Fibroblast of lung (primary cell): ENCODE measurements at places on chromosomes 12 and 14. TPM values are rescaled to one million over a fixed set of nuclear protein-coding genes. Genes with fewer than 3 reads are reported as not detected.

DNA sequence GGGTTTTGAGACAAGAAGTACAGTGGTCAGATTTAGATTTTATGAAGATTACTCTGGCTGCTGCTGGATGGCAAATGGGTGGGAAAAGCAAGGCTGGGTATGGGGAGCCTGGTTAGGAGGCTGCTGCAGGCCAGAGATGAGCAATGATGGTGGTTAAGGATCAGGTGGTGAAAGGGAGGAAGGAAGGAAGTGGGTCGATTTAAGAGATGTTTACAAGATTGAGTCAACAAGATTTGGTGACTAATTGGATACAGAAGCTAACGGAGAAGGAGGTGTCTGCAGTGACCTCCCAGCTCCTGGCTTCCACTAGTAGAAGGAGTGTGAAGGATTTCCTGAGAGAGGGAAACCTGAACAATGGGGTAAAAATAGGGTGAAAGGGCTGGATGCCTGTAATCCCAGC is 18.7 kb downstream of the NOS1 start:
- DNase-seq = no peak

GRCh38 chr12:43980627-43981191 is 144.8 kb downstream of the TMEM117 start:
- DNase-seq = no peak

DNA sequence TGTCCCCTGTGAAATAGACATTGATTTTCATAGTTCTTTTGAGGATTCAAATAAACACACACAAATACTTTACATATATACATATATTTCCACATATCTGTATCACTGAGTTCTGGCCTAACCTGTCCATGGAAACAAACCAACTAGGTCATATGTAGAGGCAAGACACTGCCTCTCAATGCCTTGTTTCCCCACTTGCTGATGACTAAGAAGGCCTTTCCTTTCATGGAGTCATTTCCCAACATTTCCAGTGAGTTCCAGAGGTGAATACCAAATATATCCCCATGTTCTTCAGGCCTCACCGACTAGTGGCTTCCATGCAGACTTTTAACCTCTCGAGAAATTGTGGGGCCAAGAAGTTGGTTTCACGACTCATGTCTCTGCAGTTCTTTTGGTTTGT is 120.8 kb downstream of the DNAI7 start:
- no peak for DNase-seq

- peak; percentile 46 for DNase-seq
Observed at GRCh38 chr14:52563120-52563519, 10.5 kb downstream of the GPR137C start.

- no peak for DNase-seq
Observed at GRCh38 chr14:36757734-36758601, 96.3 kb downstream of the PAX9 start.

DNA sequence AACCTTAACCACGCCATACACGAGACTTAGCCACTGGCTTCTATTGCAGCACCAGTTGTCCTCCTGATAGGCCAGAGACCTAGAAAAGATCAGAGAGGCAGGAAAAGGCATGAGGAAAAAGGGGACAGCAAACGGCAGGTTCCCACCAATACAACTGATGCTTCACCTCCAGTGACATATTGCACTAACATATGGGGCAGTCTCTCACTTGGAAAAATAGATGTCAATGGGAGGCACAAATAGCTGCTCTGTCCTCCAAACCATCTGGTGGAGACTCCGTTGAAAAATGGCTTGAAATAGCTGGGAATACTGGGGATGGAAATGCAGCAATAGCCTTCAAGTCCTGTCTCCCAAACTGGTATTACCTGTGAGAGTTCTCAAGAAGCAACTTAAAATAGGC is 20.3 kb downstream of the SLC8A3 start:
- no peak for DNase-seq

DNA sequence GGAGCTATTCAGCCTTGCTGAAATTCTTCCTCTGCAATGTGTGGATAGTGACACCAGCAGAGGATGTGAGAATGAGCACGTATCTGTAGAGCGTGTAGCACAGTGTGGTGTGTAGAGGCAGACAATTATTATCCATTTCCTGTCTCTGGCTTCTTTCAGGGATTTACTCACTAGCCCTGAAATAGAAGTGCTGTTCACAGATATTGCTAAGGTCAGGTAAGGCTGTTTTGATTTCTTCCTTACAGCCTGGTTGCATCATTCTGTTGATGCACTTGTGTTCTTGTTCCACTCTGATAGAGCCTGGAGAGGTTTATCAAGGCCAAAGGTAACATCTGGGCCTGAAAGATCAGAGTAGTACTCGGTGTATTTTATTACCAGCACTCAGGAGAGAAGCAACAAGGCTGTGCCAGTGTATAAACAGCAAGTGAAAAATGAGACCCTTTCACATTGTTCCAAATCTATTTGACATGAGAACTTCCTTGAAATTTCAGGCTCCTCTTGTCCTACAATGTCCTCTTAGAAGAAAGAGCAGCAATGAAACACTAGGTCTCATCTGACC is 16.7 kb downstream of the ARG2 start:
- peak; percentile 27 for DNase-seq

- DNase-seq = peak; percentile 53
Observed at GRCh38 chr12:95918194-95918993, 24.0 kb downstream of the CCDC38 start.

GRCh38 chr12:2739832-2740641 is 54.7 kb upstream of the FKBP4 start:
- peak; percentile 50 for DNase-seq

GRCh38 chr12:117279606-117280005 is 81.8 kb downstream of the NOS1 start:
- no peak for DNase-seq

- no peak for DNase-seq
Observed at GRCh38 chr12:127024791-127025190, 1242.2 kb upstream of the TMEM132C start.

- peak; percentile 72 for DNase-seq
Observed at GRCh38 chr12:123034865-123035264, 54.4 kb downstream of the ARL6IP4 start.

DNA sequence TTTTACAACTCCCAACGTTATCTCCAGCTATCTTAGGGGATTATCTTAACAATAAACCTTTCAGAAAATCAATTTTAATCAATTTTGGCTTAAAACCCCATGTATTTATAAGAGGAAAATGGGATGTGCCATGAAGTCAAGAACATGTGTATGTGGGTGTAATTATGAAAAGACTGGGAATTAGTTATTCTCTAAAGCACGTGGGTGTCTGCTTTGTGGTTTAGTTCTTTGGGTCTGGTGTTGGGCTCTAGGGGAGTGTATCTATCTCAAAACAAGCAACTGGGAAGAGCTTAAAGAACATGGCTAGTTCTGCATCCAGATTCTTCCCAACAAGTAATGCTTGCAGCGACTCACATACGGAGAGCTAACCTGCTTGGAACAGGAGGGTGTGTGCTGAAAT is 40.1 kb upstream of the MAX start:
- DNase-seq = no peak

- no peak for DNase-seq
Observed at GRCh38 chr12:72139411-72139810, 132.8 kb upstream of the TRHDE start.

- DNase-seq = no peak
Observed at GRCh38 chr12:55934773-55935172, 3.8 kb downstream of the DGKA start.

GRCh38 chr14:23568600-23569331 is 1.2 kb upstream of the AP1G2 start:
- no peak for DNase-seq

GRCh38 chr14:100042286-100042685 is 22.9 kb upstream of the EVL start:
- no peak for DNase-seq

DNA sequence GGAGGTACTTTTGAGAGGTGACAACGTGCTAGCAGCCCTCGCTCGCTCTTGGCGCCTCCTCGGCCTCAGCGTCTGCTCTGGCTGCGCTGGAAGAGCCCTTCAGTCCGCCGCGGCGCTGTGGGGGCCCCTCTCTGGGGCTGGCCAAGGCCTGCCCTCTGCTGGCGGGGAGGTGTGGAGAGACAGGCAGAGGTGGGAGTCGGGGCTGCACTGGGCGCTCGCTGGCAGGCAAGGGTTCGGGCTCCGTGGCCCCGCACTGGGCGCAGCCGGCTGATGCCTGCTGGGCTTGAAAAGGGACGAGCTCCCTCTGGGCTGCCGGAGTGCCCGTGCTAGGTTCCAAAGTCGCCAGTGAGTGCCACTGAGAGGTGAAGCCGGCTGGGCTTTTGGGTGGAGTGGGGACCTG is 580.0 kb downstream of the DIO2 start:
- no peak for DNase-seq

DNA sequence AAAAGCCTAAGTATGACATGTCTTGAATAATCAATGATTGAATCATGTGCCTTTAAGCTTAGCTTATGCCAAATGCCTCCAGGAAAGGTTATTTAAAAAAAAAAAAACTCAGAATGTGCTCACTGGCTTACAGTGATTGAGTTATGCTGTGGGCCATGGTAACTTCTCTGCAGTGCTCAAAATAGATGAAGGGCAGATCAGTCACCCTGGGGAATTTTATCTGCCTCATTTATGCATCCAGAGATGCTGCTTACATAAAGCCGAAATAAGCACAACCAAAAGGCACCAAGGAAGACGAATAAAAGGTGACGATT is 118.7 kb upstream of the MDM1 start:
- no peak for DNase-seq

DNA sequence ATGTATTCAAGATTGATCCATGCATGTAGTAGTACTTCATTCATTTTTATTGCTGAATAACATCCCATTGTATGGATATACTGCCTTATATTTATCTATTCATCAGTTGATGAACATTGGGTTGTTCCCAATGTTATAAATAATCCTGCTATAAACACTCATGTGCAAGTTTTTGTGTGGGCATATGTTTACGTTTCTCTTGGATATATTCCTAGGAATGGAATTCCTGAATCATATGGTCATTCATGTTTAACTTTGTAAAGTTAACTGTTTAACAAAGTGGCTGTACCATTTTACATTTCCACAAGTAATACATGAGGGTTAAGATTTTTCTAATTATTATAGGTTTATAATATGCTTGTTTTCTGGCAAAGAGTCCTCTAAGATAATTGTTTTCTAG is 1568.2 kb upstream of the SEL1L start:
- DNase-seq = peak; percentile 37

- DNase-seq = no peak
Observed at GRCh38 chr12:67634303-67634761, 14.2 kb upstream of the DYRK2 start.

DNA sequence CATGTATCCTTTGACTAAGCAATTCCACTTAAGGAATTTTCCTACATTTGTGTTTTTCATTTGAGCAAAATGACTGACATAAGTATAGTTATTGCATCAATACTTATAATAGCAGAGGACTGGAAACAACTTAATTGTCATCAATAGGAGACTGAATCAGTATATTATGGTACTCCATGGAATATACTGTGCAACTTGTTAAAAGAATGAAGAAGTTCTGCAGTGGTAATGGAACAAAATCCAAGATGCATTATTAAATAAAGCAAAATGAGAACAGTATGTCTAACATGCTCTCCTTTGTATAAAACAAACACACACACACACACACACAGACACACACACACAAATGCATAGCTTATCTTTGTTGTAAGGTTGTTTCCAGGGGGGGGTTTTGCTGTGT is 303.1 kb downstream of the RAD51B start:
- DNase-seq = no peak

DNA sequence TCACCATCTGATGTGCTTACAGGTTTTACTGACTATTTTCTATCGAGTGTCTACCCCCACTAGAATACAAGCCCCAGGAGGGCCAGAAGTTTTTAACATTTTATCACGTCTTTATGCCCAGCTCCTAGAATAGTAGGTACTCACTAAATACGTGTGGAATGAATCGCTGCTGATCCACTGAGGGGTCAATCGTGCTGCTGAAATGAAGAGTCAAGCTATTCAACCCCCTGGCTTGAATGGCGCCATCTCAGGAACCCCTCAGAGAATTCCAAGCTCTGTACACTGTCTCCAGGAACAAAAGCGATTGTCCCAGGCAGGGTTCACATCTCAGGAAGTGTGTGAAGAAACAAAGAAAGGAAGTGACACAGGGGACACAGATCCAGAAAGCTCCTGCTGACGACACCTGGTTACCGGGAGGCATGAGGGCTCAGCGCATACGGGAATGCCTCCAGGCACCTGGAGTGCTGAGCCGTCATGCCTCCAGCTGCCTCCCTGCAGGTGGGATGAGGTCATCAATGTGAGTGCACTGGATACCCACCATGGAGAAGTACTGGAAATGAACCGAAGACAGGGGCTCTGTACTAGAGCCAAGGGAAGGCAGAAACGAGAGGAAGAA is 45.6 kb downstream of the PITPNM2 start:
- no peak for DNase-seq

- DNase-seq = no peak
Observed at GRCh38 chr14:99945732-99946651, 119.2 kb upstream of the EVL start.

GRCh38 chr12:53059434-53060063 is 9.7 kb downstream of the TNS2 start:
- no peak for DNase-seq

GRCh38 chr14:25484906-25485305 is 435.0 kb upstream of the STXBP6 start:
- DNase-seq = no peak

GRCh38 chr14:23521785-23522640 is 29.6 kb downstream of the ZFHX2 start:
- no peak for DNase-seq

- DNase-seq = peak; percentile 83
Observed at GRCh38 chr12:2959192-2959504, at the start of gene TEAD4. Gene TEAD4 (plus strand): TSS chr12:2959397.

DNA sequence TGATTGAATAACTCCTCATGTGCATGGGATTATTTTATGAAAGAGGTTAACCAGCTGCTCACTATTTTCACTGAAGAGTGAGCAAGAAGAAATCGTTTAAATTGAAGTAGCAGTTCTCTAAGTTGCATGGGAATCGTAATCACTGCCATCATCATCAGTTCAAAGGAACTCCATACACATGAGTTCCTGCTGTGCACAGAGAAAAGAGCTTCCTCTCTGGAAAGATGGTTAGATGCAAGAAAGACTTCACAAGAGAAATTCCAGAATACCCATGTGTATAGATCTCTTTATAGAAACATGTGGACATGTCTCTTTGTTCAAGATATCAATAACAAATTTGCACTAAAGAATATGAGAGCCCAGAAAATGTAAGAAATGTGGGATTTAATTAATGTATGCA is 291.3 kb downstream of the PDZRN4 start:
- DNase-seq = no peak

GRCh38 chr12:122147514-122148290 is 26.3 kb downstream of the IL31 start:
- DNase-seq = no peak

GRCh38 chr12:62950317-62950716 is 15.4 kb upstream of the PPM1H start:
- DNase-seq = no peak

The GRIP1 gene
- total RNA-seq = 0.26 TPM in 1 of 2 replicates, not detected in the other

The OASL gene
- 0.51 and 1.2 TPM in 2 replicates for total RNA-seq

The CNTN1 gene
- 0.26 and 0.83 TPM in 2 replicates for total RNA-seq

The KRT73 gene
- not detected in 2 replicates for total RNA-seq

The NTS gene
- total RNA-seq = not detected in 2 replicates

The SOAT2 gene
- total RNA-seq = under 0.01 TPM in 1 of 2 replicates, not detected in the other

The FAM90A1 gene
- total RNA-seq = 0.26 and 0.33 TPM in 2 replicates

The SMCO2 gene
- 0.26 TPM in 1 of 2 replicates, not detected in the other for total RNA-seq

The R3HDM2 gene
- 11.3 and 21.3 TPM in 2 replicates for total RNA-seq

The IAPP gene
- not detected in 2 replicates for total RNA-seq

The RASAL1 gene
- not detected in 2 replicates for total RNA-seq

The SYNDIG1L gene
- not detected in 2 replicates for total RNA-seq

The ZNF268 gene
- total RNA-seq = 28.6 and 30.0 TPM in 2 replicates

The BRF1 gene
- 26.5 and 33.4 TPM in 2 replicates for total RNA-seq

The DCN gene
- 586 and 902 TPM in 2 replicates for total RNA-seq

The RHOF gene
- total RNA-seq = 5.6 and 6.8 TPM in 2 replicates
